H7 (cell line): ENCODE measurements at places on chromosomes 6 and 20.
A peak's percentile ranks its signal among the peaks of the same experiment; 100 is the strongest.

DNA sequence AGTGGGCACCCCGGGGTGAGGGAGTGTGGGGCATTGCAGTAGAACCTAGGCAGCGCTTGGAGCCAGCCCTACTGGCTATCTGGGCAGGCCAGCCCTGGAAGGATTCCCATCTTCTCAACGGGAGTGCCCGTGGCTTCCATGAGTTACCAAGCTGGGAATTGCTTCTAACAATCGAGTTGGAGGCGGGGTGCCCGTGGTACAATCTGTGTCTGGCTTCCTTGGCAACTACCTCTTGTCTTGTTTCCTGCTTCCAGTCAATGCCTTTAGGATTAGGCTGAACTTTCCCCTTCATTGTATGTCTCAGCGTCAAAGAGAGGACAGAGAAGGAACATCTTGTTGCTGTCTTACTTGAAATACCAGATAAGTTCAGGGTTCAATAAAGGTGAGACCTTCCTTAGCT lies 33.3 kb downstream of the PPP1R14C start:
- no peak for DNase-seq

GRCh38 chr20:14633507-14633906 lies 296.1 kb upstream of the FLRT3 start:
- DNase-seq, result no peak

GRCh38 chr6:158686791-158687381 lies 37.0 kb downstream of the SYTL3 start:
- no peak for DNase-seq

DNA sequence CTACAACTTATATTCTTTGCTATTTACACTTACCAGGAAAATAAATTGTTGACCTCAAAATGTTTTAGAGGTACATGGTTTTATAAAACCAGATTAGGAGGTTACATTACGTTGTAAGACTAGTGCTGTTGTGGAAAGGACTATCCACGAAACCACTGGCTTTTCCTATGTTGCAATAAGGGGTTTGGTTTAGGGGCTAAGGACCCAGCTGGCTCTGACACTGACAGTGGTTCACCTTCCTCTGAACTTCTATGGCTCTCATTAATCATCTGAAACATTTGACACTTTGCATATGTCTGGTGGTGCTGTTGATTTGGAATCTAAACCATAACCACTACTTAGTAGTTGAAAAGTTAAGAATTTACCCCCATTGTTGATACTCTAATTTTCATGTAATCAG lies 186.7 kb downstream of the NKAIN2 start:
- DNase-seq, result no peak

- DNase-seq, result peak; percentile 53
Observed at GRCh38 chr6:15441215-15441868, 195.5 kb downstream of the JARID2 start.

DNA sequence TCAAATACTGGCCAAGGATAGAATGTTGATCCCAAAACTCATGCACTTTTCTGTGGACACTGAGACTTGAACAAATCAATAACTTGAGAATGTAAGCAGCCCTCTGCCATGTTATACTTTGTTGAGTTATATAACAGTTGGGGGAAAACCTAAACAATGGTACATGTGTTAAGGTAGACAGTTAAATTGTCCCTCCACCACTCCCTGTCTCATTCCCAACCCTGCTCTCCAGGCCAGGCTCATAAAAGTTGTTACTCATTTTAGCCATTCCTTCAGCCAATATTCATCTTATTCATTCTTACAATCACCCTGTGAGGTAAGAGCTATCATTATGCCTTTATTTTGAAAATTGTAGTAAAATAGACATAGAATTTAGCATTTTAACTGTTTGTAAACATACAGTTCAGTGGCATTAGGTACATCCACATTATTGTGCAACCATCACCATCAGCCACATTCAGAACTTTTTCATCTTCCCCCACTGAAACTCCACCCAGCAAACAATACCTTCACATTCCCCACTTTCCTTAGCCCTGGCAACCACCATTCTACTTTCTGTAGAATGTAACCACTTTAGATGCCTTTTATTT lies 38.2 kb upstream of the IER3 start:
- DNase-seq, result no peak

- no peak for DNase-seq
Observed at GRCh38 chr6:42769051-42769450, 12.8 kb upstream of the BICRAL start.

- DNase-seq, result no peak
Observed at GRCh38 chr6:168116438-168116974, 37.5 kb upstream of the FRMD1 start.

DNA sequence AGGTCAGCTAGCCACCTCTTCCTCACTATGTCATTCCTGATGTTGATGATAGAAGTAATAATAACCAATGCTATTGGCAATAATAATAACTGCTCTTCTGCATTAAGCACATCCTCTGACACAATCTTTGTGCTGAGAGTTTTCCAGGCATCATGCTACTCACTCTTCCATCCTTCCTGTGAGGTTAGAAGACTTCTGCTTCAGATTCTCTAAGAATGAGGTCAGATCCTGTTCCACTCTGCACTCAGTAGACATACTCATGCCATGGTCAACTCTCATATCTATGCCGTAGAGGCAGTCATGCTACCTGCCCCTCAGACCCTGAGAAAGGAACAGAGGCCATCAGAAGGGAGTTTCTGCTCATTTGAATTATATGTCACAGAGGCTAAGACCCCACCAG lies 98.1 kb upstream of the TOP1 start:
- no peak for DNase-seq

DNA sequence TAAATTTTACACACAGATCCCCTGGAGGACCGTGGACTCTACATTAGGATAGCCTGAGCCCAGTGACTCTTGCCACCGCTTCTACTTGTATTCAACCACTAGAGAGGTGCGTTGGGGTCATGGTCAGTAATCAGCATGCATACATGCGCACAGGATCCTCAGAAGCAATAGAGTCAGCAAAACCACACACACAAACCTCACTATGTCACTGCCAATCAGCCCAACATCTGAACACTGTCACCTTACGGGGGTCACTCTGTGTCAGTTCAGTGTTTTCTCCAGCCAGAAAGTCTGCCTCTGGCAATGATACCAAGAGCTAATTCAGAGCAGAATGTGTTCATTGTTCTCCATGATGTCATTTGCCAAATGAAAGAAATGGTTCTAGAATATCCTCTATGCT lies 225.3 kb downstream of the KHDC1L start:
- DNase-seq, result no peak

GRCh38 chr20:57651881-57652605 lies 31.8 kb upstream of the ZBP1 start:
- DNase-seq, result peak; percentile 48

DNA sequence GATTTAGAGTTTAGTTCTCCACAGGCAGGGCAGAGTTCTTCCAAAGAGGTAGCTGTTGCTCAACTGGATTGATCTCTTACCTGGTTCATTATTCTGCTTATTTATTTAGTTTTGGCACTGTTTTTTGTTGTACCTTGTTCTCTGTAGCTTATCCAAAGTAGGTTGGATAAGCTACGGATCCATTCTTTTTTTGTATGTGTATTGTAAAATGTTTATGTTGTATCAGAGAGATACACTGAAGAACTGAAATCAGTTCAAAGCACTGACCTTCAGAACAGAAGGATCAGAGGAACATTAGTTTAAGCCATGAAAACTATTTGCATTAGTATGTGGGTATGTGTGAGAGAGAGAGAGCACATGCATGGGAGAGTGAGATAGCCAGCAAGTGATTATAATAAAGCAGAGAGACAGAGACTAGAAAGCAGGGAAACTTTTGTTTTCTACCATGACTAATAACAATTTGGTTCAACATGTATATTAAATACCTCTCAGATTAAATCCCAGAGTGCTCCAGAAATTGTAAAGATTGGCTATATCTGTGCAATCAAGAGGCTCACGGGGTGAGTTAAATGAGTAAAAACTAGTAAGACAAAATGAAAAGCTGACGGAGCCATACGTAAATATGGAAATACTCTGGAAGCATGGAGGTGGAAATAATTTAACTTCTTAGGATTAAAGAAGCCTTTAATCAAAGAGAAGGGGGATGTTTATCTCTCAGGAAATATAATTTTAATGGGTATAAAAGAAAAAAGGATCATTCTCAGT lies 40.2 kb downstream of the ITCH start:
- no peak for DNase-seq

DNA sequence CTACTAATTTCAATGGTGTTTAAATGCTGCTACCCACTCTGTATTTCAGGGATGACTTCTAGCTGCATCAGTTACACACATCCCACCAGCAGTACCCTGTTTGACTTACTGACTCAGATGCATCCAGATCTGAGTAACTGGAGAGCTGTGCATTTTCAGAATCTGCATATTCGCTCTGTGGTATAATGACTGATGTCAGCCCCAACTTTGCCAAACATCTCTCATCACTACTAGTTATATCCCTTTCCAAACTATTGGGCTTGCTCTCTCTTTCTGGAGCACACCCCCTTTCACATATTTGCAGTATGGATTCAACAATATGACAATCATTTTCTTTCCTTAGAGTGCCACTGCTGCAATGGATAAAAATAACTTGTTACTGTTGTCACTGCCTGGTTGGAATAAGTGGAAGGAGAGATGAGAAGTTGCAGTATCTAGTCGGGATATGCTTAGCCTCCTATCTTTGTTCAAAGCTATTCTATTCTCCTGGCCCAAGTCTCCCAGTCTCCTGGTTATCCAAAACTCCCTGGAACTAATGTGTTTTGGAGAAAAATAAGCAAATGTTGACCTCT lies 3.3 kb upstream of the RSPO3 start:
- DNase-seq, result no peak

GRCh38 chr20:35604449-35604747 lies 11.2 kb upstream of the SPAG4 start:
- peak; percentile 90 for DNase-seq

DNA sequence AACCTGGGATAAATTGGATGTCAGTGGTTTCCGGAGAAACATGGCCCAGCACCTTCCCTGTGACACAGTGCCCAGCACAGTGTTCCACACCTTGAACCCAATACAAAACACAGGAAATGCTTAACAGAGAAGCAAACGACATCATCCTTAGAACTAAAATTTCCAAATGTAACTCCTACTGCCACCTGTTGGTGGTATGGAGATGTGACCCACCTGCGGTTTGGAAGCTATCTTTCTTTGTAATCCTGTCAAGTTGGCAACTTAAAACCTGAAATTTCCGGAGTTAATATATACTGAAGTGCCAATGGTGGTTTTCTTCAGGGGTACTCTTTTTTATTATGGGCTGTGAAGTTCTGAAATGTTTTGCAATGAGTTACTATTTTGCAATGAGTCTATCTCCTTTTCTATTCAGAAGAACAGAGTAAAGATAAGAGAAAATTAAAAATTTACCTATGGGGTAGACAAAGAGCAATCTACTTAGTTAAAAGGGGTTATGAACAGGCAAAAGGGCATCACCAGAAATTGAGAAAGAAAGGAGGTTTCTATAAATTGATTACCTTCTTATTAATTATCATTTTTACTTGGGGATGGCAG lies 658.8 kb downstream of the PTPRT start:
- DNase-seq, result peak; percentile 45

- no peak for DNase-seq
Observed at GRCh38 chr6:163651915-163652668, 237.6 kb downstream of the QKI start.

GRCh38 chr6:108652375-108652774 lies 91.7 kb downstream of the FOXO3 start:
- DNase-seq, result no peak

DNA sequence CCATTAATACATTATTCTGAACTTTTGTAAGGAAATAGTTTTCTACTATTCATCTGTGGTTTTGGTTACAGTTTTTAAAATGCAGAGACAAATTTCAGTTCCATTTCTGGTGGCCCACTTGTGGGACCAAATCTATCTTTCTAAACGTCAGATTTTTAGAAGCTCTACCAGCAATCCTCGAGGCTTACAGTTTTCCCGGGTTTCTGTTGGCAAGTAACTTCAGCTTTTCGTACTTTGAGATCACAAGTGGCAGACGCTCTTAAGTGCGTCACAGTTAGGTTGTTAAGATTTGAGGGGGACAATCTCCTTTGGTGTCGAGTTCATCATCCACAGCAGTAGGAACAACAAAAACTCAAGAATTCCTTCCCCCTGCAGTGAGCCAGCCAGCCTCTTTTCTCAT lies 60.0 kb downstream of the JARID2 start:
- DNase-seq, result no peak

- peak; percentile 64 for DNase-seq
Observed at GRCh38 chr6:11309947-11310665, 77.6 kb upstream of the NEDD9 start.

DNA sequence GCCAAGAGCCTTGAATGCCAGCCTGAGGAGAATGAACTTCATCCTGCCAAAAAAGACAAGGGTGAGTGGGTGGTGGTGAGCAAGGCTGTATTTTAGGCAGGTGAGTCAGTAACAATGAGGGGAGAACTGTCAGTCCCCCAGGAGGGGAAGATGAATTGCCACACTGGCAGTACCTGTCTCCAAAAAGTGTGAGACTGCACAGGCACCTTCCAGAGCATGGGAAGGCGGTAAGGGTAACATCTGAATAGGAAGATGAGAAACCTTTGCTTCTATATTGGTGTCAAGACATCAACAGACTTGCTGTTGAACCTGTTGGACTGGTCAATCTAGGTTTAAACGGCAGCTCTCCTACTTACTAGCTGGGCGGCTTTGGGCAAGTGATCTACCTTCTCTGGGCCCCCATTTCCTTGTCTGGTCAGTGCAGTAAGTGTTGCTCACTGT lies 30.9 kb downstream of the STK35 start:
- no peak for DNase-seq

- DNase-seq, result no peak
Observed at GRCh38 chr6:110547266-110547964, 71.0 kb upstream of the SLC22A16 start.
